ENCODE measurements at places on chromosomes 6 and 20. TPM values are rescaled to one million over a fixed set of nuclear protein-coding genes. Genes with fewer than 3 reads are reported as not detected.

The CLVS2 gene
- 0.03 TPM for total RNA-seq

The PNISR gene
- total RNA-seq: 109 TPM

The BPIFB4 gene
- not detected for total RNA-seq

The ALDH5A1 gene
- total RNA-seq: 13.8 TPM

The TOX2 gene
- 16.3 TPM for total RNA-seq

The PNLDC1 gene
- 0.27 TPM for total RNA-seq

The GATA5 gene
- 1.8 TPM for total RNA-seq

The RPL7L1 gene
- 64.5 TPM for total RNA-seq

- no peaks in the 10 kb centered on the region for H3K27me3 ChIP-seq
- DNase-seq: no peak
- H3K27ac ChIP-seq: no peak overlapping the region
- no peaks in the 10 kb centered on the region for H3K36me3 ChIP-seq
- H3K4me1 ChIP-seq: peaks cover 13% of the 10 kb centered on the region
These were observed 803 bp downstream of the MICB start for GRCh38 chr6:31498748-31499147.

DNA sequence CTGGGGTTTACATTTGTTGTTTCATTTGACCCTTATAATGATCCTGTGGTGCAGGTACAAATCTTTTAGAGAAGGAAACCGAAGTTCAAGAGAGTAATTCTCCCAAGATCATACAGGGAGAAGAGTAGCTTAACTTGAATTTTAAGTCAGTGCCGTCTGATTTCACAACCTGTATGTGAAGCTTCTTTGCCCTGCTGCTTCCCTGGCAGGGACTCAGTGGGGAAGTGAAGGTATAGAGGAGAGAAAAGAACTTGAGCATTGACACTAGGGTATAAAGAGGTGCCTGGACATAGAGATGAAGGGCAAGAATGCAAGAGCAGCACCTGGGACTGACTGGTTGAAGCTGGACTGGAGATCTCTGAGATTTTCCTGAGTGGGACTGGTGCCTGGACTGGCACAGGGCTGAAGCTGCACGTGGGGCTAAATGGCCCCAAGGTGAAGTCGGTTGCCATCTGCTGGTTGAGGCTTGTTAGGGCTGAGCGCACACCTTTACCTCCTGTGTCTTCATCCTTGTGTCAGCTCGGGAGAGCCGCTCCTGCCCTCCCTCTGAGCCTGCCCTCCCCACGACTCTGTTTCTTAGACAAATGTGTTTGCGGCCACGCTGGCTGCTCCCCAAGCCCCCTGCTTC lies 41.8 kb downstream of the FARS2 start:
- H3K36me3 ChIP-seq: no peaks in the 10 kb centered on the region
- H3K27ac ChIP-seq: no peak overlapping the region
- H3K4me1 ChIP-seq: peaks cover 7% of the 10 kb centered on the region
- DNase-seq: peak; percentile 56
- H3K4me3 ChIP-seq: no peak overlapping the region

GRCh38 chr20:16179371-16179770 lies 393.9 kb downstream of the KIF16B start:
- no peak overlapping the region for H3K27ac ChIP-seq
- no peaks in the 10 kb centered on the region for H3K4me1 ChIP-seq
- H3K27me3 ChIP-seq: no peaks in the 10 kb centered on the region
- DNase-seq: no peak
- H3K36me3 ChIP-seq: no peaks in the 10 kb centered on the region

GRCh38 chr20:49928411-49929141 lies 7.6 kb upstream of the RNF114 start:
- no peak overlapping the region for H3K4me3 ChIP-seq
- no peak overlapping the region for H3K27ac ChIP-seq
- H3K27me3 ChIP-seq: no peaks in the 10 kb centered on the region
- no peaks in the 10 kb centered on the region for H3K36me3 ChIP-seq
- peak; percentile 83 for DNase-seq

GRCh38 chr6:110364364-110365105 lies 6.4 kb upstream of the METTL24 start:
- H3K4me1 ChIP-seq: no peaks in the 10 kb centered on the region
- peaks cover 3% of the 10 kb centered on the region for H3K27me3 ChIP-seq
- H3K36me3 ChIP-seq: no peaks in the 10 kb centered on the region
- H3K27ac ChIP-seq: no peak overlapping the region

DNA sequence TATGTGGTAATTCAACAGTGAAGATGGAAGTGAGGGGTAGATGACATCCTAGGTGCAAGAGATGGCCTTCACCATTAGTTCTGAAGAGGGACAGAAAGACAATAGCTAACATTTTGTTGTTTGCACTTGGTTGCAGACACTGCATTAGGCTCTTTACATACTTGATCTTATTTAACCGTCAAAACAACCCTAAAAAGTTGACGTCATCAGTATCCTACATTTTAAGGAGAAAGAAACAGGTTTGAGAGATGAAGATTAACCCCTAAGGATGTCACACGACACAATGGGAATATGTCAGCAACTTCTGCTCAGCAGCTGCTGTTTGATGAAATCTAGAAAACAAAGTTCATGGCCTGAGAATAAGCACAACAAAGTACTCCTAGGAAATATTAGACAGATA lies 72.6 kb upstream of the MC3R start:
- no peak for DNase-seq
- H3K27me3 ChIP-seq: no peaks in the 10 kb centered on the region
- no peaks in the 10 kb centered on the region for H3K4me1 ChIP-seq
- no peaks in the 10 kb centered on the region for H3K36me3 ChIP-seq
- H3K27ac ChIP-seq: no peak overlapping the region
- H3K4me3 ChIP-seq: no peak overlapping the region

DNA sequence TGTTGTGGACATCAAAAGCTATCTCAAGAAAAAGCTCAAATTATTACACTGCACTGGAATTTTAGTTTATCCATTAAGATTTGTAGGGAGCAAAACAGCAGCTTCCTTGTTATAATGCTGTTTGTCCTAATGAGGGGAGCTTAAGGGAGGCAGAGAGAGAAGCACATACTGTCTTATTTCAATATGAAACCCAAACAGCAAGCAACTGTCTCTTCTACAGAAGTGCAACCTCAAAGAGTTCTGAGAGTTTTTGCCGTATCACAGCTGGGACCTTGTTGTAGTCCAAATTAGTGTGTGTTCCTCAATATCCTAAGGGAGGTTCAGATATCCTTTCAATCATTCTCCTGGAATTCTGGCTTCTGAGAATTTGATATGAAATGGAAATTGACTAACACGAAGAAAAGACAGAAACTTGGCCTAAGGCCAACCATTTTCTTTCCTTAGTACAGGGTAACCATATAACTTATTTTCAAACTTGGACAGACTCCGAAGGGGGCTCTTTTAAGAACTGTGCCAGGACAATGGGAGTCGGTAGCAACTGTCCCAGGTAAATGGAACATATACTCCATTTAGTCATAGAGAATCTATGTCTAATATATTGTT lies 149.3 kb upstream of the CCN2 start:
- no peaks in the 10 kb centered on the region for H3K36me3 ChIP-seq
- no peak for DNase-seq
- H3K27ac ChIP-seq: no peak overlapping the region
- no peaks in the 10 kb centered on the region for H3K4me1 ChIP-seq
- no peak overlapping the region for H3K4me3 ChIP-seq
- no peaks in the 10 kb centered on the region for H3K27me3 ChIP-seq

DNA sequence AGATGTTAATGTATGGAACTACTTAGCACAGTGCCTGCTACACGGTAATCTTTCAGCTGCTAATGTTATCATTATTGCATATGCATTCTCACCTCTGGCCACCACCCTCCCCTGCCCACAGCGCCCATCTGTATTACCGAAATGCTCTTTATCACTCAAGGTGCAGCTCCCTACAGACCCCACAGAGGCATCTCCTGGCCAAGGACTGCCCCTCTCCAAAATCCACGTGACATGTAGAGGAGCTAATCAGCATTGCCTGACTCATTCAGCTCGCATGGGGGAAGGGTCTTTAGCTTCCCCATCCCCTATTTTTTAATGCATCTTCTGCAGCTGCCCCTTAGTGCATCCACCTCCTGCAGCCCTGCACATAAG lies 41.8 kb downstream of the SLC22A23 start:
- H3K36me3 ChIP-seq: no peaks in the 10 kb centered on the region
- H3K27me3 ChIP-seq: no peaks in the 10 kb centered on the region
- DNase-seq: no peak
- H3K4me3 ChIP-seq: no peak overlapping the region
- H3K4me1 ChIP-seq: peaks cover 12% of the 10 kb centered on the region
- H3K27ac ChIP-seq: no peak overlapping the region

DNA sequence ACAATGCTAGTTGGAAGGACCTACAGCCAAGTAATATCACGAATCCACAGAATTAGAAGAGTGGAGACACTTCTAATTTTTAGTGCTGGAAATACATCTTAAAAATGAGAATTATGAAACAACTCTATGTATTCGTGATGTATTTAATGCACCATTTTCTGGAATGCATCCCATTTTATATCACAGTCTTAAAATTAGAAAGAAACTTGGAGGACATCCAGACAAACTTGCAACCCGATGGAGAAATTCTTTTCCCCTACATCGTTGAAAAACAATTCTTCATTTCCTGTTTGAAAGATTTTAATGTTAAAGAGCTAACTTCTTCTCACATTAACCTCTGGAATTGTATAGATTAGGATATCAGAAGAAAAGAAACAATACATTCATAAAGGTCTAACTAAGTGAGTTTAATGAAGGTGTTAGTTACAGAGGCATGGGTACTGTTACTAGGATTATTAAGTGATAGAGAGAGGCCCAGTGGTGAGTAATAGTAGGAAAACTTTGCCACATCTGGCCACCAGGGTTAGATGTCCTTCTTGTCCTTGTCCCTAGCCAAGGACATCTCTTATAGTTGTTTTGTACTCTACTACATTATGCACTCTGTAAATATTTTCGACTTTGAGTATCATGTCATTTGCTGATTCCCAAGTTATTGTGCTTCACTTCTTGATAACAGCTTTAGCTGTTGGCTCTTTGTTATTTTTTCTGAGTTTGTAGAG lies 502.4 kb upstream of the PTCHD4 start:
- no peak overlapping the region for H3K4me3 ChIP-seq
- no peaks in the 10 kb centered on the region for H3K4me1 ChIP-seq
- no peaks in the 10 kb centered on the region for H3K27me3 ChIP-seq
- no peak overlapping the region for H3K27ac ChIP-seq
- no peak for DNase-seq

GRCh38 chr6:147841547-147842148 lies 333.2 kb downstream of the SAMD5 start:
- no peak overlapping the region for H3K27ac ChIP-seq
- H3K27me3 ChIP-seq: no peaks in the 10 kb centered on the region
- no peaks in the 10 kb centered on the region for H3K4me1 ChIP-seq
- no peak overlapping the region for H3K4me3 ChIP-seq
- DNase-seq: no peak
- H3K36me3 ChIP-seq: no peaks in the 10 kb centered on the region

DNA sequence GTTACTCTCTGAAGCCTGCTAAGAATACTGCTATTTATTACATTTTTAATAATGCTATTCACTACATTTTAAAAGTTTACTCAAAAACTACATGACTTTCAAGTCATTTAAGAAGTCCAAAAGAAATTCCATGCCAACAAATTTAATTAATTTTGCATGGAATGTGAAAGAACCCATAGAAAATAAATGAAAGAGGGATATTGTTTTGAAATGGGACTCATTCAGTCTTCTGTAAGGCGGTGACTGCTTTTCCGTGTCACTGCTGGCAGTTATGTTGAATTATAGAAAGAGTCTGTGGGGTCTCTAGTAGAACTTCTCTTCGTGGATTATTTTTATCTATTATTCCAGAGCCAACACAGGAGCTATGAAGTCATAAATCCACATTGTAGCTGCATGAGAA lies 211.2 kb downstream of the LAMA2 start:
- H3K4me1 ChIP-seq: no peaks in the 10 kb centered on the region
- H3K27ac ChIP-seq: no peak overlapping the region
- H3K4me3 ChIP-seq: no peak overlapping the region
- no peak for DNase-seq
- H3K27me3 ChIP-seq: no peaks in the 10 kb centered on the region
- H3K36me3 ChIP-seq: no peaks in the 10 kb centered on the region

DNA sequence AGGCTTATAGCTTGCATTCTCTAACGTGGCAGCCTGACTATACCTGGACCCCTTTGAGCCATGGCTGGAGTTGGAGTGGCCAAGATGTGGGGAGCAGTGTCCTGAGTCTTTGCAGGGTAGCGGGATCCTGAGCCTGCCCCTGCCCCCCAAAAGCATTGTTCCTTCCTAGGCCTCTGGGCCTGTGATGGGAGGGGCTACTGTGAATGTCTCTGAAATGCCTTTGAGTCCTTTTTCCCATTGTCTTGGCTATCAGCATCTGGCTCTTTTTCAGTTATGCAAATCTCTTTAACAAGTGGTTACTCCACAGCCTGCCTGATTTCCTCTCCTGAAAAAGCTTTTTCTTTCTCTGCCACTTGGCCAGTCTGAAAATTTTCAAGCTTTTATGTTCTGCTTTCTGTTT lies 17.0 kb upstream of the PRL start:
- H3K36me3 ChIP-seq: no peaks in the 10 kb centered on the region
- no peaks in the 10 kb centered on the region for H3K4me1 ChIP-seq
- DNase-seq: no peak
- no peak overlapping the region for H3K27ac ChIP-seq
- H3K27me3 ChIP-seq: no peaks in the 10 kb centered on the region
- H3K4me3 ChIP-seq: no peak overlapping the region

DNA sequence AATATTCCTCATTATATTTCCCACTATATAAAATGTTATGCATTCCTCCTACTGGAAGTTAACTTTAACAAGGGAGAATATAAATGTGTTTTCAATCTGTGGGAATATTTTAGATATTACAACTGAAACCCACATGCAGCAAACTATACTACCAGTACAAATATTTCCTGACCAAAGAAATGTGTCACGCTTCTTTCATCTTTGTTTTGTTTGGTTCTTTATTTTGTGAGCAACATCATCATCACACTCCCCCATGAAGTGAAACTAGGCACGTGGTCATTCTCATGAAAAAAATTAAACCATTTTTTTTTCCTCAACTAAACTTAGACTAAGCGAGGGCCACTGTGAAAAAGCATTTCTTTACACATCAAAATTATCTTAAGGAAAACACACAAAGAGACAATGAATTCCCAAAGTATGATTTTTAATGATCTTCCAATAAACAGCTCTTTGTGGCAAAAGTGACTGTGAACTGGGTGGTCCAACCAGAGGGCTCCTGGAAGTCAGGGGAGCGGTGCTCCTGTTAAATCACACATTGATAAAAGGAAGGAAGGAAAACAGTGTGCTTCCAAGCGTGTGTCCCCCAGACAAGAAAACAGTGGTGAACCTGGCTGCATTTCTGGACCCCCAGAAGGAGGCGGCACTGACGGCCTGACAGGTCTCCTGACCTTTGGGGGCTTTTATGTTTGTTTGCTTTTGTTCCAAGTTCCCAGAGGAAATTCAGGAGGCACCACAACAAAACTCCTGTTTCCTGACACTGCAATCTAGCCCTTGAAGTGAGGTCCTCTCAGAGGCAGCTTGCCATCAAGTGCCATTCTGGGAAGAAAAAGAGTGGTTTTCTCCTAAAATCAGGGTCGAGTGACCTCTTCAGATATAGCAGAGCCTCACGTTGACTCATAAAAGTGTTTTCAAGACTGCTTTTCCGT lies 166.8 kb upstream of the FOXQ1 start:
- DNase-seq: no peak
- H3K36me3 ChIP-seq: no peaks in the 10 kb centered on the region
- H3K4me1 ChIP-seq: no peaks in the 10 kb centered on the region
- no peak overlapping the region for H3K27ac ChIP-seq
- H3K27me3 ChIP-seq: peaks cover 4% of the 10 kb centered on the region

- H3K4me3 ChIP-seq: no peak overlapping the region
- H3K27ac ChIP-seq: peak overlapping the region; percentile 34
- H3K36me3 ChIP-seq: peaks cover 14% of the 10 kb centered on the region
- peaks cover 48% of the 10 kb centered on the region for H3K4me1 ChIP-seq
These were observed 3.2 kb upstream of the TNFRSF6B start for GRCh38 chr20:63693083-63693732.
